ENCODE measurements at places on chromosomes 13 and 19.
A peak's percentile ranks its signal among the peaks of the same experiment; 100 is the strongest.

GRCh38 chr13:48624858-48625257 lies 28.9 kb upstream of the CYSLTR2 start:
- no peak for DNase-seq

DNA sequence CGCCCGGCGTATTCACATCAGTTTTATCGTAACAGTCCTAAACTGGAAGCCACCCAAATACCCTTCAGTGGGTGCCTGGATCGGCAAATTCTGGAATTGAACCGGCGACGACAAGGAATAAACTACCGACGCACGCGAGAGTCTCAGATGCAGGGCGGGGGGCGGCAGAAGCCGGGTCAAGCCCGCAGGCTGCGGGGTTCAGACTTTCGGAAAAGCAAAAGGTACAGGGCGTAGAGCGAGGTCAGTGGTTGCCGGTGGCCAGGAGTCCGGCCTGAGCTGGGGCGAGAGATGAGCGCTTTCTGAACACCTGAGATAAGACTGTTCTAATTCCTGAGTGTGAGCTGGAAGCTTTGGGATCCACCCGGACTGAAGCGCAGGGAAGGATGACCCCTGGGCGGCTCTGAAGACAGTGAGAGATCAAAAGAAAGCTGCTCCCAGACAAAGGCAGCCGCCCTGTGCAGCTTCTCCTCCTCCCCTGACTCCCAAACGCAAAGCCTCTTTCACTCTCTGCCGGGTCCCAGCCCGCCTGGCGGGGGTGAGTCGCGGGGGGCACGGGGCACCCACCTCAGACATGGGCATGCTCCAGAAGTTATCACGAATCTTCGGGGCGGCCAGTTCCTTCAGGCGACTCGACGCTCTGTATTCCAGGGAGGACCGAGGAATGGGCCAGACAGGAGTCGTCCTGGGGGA lies 26.2 kb upstream of the MIER2 start:
- no peak for DNase-seq

- DNase-seq: peak; percentile 83
Measured at GRCh38 chr13:24160458-24161009, at the start of gene SPATA13. SPATA13 (plus strand) TSS chr13:24160720; CDS start chr13:24222930, 62,210 bp downstream.

DNA sequence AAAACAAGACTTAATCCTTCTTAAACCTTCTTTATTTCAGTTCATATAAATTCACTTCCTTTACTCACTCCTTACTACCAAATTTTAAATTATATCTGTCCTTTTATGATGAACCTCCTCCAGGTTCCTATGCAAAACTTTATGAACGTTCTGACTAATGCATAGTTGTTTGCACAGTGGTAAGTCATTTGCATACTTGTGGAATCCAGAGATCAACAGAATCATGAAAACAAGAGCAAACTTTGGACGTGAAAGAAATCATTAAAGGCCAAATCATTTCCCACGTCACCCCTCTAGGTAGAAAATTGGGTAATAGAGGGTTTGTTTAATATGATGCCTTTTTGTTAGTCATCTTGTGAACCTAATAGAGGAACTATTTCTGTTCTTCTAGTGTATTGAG lies 32.3 kb upstream of the MYCBP2 start:
- no peak for DNase-seq

- DNase-seq: no peak
Measured at GRCh38 chr19:7254590-7254989, 39.6 kb downstream of the INSR start.
